ENCODE measurements at places on chromosomes 11 and 22.

DNA sequence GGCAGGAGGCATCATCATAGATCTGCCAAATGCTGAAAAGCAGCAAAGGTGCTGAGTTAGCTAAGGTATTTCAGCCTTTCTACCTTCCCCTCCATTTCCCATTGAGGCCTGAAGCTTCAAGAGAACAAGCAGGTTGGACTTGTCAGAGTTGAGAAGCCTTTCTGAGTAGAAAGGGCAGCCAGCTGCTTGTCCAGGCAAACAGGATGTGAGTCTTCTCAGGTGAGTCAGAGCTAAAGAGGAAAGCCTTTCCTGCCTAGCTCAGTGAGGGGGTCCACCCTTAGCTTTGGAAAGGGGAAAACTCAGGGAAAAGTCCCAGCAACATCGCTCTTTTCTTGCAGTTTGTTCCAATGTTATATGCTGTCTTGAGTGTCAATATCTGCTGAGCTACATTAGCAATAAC, 13.2 kb upstream of the MPZL2 start:
- DNase-seq: peak; percentile 8

DNA sequence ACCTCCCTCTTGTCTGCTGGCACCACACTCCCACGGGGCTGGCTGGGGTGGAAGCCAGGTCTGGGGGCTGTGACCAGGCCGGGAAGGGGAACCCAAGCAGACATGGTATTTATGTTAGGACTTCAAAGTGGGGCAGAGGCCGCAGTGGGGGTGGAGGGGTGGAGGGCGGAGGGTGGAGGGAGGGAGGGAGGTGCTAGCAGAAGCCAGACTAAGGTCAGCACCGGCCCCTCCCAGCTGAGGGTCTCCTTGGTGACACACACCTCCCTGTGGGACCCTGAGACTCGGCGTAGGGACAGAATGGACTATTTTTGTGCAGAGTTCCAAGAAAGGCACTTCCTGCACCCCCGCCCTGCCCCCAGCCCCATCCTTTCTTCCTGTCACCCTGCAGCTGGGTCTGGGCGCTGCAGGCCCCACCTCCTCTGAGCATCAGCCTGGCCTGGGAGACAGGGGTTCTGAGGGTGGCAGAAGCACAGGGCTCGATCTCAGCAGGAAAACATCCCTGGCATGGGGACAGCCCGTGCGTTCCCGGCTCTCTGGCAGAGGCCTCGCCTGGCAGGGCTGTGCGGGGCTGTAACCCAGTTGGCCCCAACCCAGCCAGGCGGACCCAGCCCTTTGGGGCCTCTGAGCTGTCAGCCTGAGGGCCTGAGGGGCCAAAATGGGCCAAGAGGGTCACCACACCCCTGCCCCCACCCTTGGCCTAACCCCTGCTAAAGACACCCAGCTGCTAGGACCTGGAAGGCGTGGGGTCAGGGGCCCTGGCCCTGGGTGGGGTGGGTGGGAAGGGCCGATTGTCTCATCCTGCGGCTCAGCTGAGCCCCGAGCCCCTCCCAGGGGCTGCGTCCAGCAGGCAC, 9.6 kb upstream of the CD248 start:
- peak; percentile 59 for DNase-seq

DNA sequence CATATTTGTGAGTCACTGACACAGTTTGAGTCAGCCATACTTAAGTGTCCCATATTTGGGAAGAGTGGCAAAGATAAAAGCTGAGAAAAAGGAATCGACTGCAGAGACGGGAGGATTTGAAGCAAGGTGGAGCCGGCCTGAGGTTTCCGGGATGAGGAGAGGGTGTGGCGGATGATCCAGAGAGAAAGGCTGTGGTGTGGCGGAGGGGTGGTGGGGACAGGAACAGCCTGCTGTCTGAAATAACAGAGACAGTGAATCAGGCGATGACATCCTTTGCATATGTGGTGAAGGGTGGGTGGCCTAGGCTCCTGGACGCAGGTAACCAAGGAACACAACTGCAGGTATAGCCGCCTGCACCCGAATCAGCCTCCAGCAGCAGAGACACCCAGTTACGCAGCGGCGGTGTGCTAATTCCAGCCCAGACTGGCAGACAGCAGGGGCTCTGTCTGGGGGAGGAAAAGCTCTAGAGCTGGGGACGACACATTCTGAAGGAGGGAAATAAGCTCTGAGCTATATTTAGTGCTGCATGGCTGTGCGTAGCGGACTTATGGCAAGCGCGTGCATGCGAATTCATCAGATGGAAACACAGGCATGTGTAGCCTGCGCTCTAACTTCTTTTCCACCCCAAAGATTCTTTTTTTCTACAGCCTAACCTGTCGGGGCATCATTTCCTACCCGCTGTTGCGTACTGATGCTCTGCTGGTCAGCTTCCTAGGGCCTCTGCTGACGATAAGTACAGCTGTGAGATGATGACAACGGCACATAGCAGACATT, 62.7 kb upstream of the BARX2 start:
- DNase-seq: no peak

DNA sequence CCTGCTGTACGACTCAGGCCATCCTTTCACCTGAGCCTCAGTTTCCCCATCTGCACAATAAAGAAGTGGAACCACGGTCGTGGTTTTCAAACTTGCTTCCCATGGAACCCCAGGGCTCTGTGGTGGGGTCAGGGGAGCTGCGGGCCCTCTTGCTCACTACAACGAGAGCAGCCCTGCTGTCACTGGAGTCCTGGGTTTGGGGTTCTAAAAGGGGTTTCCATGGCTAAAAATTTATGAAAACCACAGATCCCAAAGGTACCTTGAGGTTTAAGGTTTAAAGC, 45.4 kb upstream of the CARS1 start:
- no peak for DNase-seq

DNA sequence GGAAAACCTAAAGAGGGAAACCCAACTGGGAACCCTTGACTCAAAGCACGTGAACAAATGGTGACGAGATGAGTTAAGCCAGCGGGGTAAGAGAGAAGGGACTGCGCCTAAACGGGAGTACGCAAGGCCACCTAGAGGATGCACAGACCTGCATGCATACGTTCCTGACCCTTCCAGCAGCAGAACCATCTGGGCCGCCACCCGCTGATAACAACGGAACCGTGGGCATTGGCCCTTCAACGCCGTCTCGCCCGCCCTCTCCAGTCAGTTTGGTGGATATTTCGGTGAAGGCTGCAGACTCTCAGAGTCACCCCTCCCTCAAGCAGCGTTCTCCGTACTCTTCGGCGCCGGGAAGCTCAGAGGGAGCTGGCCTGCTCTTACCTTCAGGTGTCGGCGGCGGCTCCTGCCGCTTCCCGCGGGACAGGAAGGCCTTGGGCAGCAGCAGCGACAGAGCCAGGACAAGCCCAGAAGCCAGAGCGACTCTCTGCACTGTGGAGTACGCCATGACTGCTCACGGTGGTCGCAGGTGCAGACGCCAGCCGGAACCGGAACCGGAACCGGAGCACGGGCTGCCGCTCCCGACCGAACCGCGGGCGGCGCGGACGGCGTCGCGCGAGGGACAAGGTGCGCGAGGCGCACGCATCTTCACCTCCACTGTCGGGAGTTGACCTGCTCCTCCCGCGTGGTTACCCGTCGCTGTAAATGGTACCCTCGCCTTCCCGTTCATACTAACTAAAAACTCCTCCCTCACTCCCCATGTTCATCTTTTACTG, at the start of gene RIC3:
Gene RIC3, minus strand, starts transcription at position 541 of the 773 bp plus-strand sequence. Its CDS starts 36 bp downstream, at position 505.
- DNase-seq: no peak

Data from fibroblast of skin of abdomen (primary cell).